NCI-H2029 treated with DMSO at 0.1 percent for 48 hours (cell line): ENCODE measurements at places on chromosomes 16 and 17.

- no peak for DNase-seq
Measured at GRCh38 chr17:1754430-1755112, 7.3 kb upstream of the SERPINF1 start.

DNA sequence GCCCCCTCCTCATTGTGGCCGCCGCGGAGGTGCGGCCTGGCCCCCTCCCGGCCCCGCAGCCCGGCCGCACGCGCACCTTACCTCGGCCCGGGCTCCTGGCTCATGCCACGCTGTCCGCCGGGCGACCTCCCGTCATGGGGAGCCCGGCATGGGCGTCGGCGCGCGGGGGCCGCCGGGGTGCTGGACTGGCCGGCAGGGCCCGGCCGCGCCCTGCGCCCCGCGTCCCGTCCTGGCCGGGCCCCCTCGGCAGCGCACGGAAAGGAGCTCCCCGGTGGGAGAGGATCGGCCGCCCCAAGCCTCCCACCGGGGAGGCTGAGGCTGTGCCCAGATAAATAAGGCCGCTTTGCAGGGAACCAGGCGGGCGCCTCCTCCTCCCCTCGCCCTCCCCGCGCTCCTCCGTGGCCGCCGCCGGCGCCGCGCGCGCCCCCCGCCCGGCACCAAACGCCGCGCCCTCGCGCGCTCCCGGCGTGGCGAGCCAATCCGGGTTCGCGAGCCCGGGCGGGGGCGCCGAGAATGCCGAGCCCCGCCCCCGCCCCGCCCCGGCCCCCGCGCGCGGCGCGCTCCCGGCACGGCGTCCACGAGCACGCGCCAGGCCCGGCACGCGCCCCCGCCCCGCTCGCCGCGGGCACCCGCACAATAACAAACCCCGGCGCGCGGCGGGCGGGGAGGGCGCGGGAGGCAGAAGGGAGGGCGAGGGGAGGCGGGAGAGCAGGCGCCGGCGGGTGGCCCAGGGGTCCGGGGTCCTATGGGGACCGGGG is at the start of gene FBXL16:
Gene FBXL16 (minus strand): TSS at position 371 of the 758 bp plus-strand sequence. CDS start 8,396 bp downstream, outside the sequence.
- no peak for DNase-seq

- DNase-seq, result peak; percentile 17
Measured at GRCh38 chr16:64996641-64997040, 125.2 kb downstream of the CDH11 start.

DNA sequence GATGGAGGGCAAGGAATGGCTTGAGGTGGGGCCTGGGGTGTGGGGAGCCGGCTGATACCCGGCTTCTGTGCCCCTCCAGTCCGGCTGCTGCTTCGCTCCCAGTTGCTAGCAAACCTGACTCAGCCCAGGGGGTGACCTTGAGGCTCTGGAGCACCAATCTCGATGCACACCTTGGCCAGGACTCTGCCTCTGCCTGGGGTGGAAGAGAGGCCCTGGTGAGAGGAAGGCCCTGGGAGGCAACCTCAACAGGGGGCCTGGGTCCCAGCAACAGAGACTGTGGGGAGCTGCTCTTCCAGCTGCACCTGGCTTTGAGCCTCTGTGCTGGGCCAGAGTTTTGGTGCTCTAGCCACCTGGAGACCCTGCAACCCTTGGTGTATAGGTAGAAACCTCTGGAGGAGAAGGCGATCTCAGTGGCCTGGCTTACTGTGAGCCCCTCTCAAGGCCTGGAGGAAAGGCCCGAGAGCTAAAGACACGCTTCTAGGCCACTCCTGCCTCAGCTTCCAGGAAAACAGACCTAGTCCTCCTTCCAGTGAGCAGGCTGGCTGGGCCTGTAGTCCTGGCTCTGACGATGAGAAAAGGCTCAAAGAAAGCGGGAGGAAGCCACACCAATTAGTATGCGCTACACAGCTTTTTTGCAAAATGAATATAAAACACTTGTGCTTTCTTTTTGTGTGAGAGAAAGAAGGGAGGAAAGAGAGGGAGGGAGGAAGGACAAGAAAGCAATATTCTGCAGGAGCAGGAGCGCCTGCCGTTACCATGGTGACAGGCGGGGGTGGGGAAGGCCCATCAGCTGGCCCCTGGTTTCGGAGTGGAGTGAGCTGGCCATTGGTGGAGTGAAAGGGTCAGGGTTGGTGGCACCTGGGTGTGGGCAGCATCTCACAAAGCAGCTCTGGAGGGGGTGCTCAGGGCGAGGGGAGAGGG is 51.0 kb downstream of the VAC14 start:
- no peak for DNase-seq

- no peak for DNase-seq
Measured at GRCh38 chr16:31008149-31008548, 2.3 kb downstream of the STX1B start.

DNA sequence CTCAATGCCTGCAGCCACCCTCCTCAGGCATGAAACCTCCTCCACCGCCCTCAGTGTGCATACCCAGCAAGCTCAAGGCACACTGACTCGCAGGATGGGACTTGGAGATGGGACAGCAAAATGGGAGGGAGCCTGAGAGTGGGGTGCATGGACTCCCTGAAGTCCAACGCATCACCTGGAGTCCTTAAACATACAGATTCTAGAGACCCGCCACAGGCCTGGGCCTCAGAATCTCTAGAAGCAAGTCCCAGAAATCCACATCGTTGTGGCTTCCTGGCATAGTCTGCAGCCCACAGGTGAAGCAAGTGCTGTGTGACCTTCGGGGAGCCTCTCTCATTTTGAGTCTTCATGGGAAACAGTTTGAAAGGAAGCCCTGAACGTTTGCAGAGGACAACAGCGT is 3.6 kb upstream of the TBX21 start:
- DNase-seq, result no peak

DNA sequence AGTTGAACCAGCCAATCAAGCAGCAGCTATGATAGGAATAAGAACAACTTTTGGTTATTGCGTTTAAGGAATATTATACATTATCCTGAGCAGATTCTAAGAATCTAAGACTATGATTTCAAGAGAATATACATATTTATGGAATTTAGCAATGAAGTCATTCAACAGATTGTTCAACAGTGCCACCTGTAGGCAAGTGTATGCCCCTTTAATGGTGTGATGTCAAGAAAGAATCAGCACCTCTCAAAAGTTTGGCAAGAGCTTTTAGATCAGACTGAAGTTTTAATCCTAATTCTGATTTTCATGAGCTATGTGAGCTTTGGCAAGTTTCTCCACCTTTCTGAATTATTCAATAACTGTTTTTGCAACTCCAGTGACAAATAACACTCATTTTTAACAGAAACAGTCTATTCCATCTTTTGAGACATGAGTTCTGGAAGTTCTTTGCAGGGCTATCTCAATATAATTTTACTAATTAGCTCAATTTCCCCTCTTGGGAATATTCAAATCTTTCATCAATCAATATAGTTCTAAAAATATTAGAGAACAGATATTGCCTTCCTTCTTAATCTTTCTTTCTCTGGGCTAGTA is 474.3 kb upstream of the TOM1L1 start:
- DNase-seq, result no peak

- no peak for DNase-seq
Measured at GRCh38 chr17:82023447-82024241, 539 bp downstream of the LRRC45 start.

DNA sequence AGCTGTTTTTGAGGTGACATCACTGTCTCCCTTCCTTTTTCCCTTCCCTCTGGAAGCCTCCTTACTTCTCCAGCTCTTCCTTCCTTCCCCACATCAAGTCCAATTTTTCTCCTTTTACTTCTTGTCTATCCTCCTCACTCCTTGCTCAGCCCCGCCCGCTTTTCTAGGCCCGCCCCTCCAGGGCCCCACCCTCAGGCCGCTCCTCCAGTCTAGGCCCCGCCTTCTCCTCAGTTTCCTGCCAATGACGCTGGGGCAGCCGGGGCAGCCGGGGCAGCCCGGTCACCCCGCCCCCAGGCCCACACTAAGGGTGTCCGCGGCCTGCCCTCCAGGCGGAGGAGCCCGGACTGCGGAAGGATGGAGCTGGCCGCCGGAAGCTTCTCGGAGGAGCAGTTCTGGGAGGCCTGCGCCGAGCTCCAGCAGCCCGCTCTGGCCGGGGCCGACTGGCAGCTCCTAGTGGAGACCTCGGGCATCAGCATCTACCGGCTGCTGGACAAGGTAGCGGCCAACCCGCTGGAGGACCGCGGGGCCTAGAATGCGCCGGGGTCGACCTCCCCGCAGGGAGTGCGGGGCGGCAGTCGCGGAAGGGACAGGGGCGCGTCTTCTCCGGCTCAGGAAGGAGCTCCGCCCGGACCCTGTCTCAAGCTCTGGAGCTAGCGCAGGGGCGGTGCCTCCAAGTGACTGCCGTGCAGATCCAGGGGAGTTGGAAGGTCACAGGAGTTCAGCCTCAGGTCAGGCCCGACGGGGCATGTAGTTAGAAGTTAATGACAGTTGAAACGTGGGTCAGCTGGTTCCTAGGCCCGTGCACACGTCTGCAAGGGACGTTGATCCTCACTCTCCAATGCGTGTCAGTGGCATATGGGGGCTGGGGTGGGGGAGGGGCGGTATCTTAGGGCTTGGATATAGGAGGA is at the start of gene PCTP:
Gene PCTP (plus strand): TSS at position 302 of the 908 bp plus-strand sequence. CDS start 53 bp downstream, at position 355.
- DNase-seq, result peak; percentile 41

GRCh38 chr17:11488407-11488806 is 109.9 kb upstream of the DNAH9 start:
- DNase-seq, result no peak

GRCh38 chr16:89187032-89187769 is 13.1 kb downstream of the SLC22A31 start:
- DNase-seq, result no peak

DNA sequence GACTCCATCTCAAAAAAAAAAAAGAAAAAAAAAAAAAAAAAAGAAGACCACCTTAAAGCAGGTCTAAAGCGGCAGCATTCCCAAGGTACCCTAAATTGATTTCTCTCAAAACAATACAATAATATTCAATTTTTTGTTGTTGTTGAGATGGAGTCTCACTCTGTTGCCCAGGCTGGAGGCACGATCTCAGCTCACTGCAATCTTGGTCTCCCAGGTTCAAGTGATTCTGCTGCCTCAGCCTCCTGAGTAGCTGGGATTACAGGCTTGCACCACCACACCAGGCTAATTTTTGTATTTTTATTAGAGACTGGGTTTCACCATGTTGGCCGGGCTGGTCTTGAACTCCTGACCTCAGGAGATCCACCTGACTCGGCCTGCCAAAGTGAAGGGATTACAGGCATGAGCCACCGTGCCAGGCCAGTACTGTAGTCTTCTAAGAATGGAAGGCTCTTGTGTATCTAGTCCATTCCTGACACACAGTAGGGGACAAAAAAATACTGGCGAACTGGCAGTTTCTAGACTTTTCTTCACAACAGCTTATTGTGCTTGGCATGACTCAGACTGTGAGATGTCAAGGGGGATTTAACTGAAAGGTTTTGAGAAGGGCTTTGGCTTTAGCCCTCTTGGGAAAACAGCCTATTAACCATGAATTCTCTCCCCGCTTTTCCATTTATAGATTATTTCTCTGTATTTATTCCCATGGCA is 17.3 kb downstream of the CDR2 start:
- DNase-seq, result no peak

- no peak for DNase-seq
Measured at GRCh38 chr16:78894886-78895285, 705.7 kb downstream of the MAF start.

DNA sequence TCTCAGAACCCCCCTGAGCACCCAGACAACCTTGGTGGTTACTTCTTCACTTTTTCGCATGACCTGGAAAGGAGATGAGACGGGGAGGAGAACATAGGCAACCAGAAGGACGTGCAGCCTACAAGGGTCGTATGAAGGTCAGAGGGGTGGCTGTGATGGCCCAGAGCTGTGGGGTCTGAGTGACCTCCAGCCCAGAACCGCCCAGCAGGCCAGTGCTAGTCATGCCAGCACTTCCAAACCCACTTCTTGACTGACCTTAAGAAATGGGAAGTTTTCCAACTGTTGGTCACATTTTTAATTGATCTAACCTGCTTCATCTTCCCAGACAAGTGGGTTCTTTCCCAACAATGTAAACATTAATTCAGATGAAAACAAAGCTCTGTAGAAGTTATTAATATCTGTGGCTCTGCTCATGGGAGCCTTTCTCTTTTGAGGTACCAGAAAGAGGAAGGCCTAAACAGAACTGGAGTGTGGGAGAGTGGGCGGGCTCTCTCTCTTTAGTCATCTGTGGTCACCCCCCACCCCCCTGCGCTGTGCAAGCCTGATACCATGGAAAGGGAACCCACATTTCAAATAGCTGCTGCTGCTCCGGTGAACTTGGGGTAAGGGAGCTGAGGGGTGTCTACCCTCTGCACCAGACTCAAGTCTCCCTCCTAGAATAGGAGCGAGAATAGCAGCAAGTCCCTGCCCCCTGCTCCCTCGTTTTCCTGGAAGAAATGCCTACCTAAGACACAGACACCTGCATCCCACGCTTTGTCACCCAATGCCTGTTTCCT is 101.6 kb downstream of the RAB11FIP4 start:
- DNase-seq, result no peak

- no peak for DNase-seq
Measured at GRCh38 chr17:78255029-78255656, 23.7 kb downstream of the TMEM235 start.

DNA sequence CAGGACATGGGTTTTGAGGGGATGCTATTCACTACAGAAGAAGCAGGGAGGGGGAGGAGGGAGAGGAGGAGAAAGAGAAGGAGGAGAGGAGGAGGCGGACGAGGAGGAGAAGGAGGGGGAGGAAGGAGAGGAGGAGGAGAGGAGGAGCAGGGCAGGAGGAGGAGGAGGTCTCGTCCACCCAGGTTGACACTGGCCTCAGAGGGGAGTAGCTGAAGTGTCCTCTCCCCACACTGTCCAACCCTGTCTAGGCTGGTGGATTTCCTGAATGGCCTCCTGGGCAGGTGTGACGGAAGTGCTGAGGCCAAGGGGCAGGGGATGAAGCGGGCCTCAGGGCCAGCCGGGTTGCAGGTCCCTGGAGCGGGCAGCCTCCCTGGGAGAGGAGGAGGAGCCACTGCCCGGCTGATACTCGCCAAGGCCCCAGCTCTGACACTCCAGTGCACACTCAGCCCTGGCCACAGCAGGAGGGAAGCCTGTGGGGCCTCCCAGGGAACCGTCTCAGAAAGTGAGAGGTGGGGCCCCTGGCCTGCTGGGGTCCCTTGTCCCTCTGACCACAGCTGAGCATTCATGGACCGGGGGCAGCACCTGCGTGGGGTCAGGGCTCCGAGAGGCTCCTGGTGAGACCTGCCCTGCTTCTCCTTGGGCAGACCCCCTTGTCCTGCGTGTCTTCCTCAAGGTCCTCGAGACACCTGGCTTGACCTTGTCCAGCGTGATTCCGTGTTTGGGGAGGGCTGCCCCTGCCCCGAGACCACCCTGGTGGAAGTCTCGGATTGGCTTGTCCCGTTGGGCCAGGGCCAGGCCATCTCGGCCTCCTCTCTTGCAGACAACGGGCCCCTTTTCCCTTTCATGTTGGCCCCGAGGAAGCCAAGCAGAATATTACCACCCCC is 200.6 kb upstream of the CIBAR2 start:
- no peak for DNase-seq
